ENCODE measurements at places on chromosomes 7 and 10.

- DNase-seq = no peak
Measured at GRCh38 chr7:156785998-156786543, 106.9 kb downstream of the LMBR1 start.

DNA sequence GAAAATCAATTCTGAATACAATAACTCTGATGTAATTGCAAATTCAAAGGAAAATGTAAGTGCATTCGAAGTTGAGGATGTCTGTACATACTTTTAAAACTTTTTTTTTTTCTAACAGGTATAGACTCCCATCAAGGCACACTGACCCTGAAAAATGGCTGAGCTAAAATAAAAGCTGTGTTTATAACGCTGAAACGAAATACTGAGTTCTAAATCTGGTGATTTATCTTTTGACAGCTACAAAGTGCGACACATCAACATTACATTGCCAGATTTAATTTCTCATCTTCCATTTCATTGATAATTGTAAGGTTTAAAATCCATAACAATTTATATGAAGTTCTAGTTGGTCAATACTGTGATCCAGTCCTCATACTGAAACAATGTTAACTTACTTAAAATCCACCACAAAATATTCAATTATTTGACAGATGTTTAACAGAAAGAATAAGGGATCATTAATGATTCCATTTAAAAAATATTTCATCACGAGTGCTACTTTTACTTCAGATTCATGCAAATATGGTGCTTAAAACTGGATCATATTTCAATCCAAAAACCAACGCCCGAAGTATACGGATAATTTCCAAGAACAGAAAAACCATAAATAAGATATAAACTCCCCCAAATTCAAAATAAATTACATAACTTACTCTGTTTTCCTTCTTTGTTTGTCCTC, 1.4 kb downstream of the RAB11FIP2 start:
- DNase-seq = no peak

- no peak for DNase-seq
Measured at GRCh38 chr10:127802531-127803095, 65.6 kb downstream of the FOXI2 start.

- no peak for DNase-seq
Measured at GRCh38 chr7:146116521-146117222, at the start of gene CNTNAP2. CNTNAP2 (plus strand) TSS chr7:146116801; CDS start chr7:146116877, 76 bp downstream.

DNA sequence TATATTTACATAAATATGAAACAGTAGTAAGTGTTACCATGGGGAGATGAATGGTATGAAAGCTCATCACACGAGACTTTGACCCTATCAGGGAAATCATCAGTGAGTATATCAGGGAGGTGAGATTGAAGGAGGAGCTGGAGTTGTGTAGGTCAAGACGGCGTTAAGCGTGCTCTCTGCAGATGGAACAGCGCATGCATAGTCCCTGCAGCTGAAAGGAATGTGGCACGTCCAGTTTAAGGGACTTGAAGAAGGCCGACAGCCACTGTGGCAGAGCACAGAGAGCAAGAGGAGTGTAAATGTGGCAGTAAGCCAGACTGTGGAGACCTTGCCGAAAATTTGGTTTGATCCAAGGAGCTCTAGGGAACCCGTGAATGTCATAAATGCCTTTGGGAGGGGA, 38.9 kb downstream of the POU6F2 start:
- DNase-seq = no peak

- peak; percentile 4 for DNase-seq
Measured at GRCh38 chr7:107924841-107925504, 34.0 kb downstream of the DLD start.

DNA sequence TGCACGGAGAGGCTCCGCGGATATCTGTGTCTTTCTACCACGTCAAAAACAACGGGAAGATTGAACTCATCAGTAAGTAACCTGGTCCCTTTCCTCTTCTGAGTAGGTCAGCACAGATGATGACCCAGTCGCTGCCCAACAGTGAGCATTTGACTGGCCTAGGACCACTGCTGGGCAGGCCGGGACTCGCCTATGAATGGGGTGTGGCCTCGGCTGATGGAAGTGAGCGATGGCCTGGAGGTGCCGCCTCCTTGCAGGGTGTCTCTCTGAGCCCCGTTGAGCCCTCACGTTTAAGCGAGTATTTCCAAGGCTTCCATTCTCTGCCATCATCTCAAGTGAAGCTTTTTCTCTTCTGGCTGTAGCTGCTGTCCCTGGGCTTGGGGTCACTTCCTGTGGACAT, 18.1 kb downstream of the EIF3B start:
- DNase-seq = no peak

- no peak for DNase-seq
Measured at GRCh38 chr10:10782603-10783002, 235.1 kb upstream of the CELF2 start.

- DNase-seq = no peak
Measured at GRCh38 chr7:128452552-128452951, 3.1 kb upstream of the HILPDA start.

- no peak for DNase-seq
Measured at GRCh38 chr7:38160003-38160571, 18.0 kb upstream of the STARD3NL start.

GRCh38 chr10:131166486-131166885, 145.0 kb downstream of the TCERG1L start:
- no peak for DNase-seq

- DNase-seq = no peak
Measured at GRCh38 chr7:38257350-38257677, 16.1 kb downstream of the TARP start.

GRCh38 chr10:97123765-97124164, 62.0 kb downstream of the SLIT1 start:
- DNase-seq = no peak

DNA sequence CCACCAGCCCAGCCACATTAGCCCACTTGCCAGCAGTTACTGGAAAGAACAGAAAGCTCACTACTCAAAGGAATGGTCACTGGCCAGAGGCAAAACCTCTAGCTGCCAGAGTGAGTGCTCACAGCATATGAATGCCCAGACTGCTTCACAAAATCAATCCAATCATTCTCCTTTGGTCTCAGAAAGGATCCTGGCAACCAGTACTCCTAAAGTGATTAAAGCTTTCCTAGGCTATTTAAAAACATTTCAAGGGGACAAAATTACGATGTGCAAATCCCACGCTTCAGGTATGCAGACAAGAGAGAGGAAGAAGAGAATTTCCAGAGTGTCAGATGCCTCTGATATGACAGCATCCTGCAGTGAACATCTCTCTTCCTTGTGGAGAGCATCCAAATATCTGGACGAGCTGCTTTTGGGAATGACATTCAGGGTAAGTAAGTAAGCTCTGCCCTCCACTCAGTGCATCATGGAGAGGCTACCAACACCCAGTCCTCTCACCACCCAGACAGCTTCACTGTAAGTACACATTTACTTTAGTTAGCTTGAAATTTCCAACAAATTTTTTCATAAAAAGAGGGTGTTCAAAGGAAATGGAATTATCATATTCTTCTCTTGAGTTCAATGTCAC, 25.1 kb downstream of the ICA1 start:
- no peak for DNase-seq

DNA sequence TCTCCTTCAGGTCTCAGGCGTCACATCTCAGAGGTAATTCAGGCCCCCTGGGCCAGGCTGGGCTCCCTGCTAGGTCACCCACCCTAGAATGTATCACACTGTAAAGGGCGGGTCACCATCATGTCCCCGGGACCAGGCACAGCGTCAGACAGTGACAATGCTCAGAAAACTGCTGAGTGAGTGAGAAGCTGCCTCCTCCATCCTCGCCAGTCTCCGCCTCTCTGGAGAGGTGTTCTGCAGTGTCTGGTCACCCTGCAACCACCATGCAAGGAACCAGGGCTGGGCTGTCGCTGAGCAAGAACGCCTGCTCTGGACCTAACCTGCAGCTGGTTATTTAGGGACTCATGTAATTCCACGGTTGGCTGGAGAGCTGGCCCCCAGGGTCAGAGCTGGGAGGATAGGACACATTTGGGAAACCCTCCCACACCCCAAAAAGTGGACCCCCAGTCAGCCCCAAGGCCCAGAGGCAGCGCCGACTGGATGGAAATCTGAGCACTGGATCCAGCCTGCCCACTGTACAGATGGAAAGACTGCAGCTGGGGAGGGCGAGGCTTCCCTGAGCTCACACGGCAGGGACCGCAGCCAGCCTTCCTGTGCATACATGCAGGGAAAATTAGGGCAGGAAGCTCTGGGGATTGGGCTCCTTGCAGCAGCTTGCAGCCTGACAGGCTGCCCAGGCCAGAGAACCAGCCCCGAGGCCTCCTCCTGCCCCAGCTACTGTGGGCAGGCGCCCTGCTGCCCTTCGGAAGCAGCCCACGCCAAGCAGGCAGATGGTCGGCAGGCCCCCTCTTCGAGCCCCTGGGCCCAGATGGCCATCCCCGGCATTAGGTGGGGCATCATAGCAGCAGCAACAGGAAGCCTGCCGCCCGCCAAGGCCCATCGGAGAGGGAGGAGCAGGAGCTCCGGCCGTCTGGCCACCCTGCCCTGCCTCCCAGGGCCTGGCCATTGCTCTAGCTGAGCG, 105.4 kb upstream of the ZMIZ1 start:
- no peak for DNase-seq

DNA sequence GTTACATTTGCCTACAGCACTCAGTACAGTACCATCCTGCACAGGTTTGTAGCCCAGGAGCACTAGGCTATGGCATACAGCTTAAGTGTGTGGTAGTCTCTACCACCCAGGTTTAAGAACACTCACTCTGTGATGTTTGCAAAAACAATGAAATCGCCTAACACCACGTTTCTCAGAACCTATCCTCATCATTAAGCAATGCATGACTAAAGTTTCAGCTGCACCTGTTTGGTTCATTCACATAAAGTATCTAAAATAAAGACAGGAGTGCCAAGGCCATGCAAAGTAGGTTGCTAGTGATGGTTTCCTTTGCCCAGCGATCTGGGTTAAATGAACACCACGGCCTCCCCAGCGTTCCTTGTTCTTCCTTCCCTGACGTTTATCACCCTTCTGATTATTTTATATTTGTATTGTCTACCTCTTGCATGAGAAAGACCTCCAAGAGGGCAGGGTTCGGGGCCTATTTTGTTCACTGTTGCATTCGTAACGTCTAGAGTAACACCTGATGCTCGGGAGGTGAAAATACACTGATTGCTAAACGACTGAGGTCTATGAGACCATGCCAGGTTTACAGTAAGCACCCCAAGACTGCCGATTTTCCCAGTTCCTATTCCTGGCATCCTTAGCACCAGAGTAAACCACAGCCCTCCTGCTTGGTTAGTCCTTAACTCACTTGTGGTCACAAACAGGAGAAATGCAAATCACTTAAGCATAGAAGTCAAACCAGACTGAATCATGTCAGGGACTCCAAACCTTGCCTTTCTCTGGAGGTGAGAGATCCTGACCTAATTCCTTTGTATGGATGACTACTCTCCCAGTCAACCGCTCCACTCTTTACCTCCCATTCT, 204.1 kb upstream of the NFE2L3 start:
- no peak for DNase-seq

DNA sequence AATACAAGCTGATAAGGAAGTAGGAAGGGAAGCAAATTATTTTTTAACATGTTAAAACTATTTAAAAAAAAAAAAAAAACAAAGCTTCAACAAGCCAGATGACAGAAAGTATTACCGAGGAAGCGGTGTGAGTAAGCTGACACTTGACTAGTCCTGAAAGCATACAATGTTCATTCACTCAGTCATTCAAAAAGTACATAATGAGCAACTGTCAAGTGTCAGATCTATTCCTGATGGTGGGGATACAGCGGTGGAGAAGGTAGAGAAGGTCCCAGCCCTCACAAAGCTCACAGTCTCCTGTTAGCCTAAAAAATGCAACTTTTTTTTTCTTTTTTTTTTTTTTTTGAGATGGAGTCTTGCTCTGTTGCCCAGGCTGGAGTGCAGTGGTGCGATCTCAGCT, 40.0 kb downstream of the RAPGEF5 start:
- DNase-seq = no peak

- no peak for DNase-seq
Measured at GRCh38 chr7:138126928-138127327, 50.7 kb downstream of the AKR1D1 start.

DNA sequence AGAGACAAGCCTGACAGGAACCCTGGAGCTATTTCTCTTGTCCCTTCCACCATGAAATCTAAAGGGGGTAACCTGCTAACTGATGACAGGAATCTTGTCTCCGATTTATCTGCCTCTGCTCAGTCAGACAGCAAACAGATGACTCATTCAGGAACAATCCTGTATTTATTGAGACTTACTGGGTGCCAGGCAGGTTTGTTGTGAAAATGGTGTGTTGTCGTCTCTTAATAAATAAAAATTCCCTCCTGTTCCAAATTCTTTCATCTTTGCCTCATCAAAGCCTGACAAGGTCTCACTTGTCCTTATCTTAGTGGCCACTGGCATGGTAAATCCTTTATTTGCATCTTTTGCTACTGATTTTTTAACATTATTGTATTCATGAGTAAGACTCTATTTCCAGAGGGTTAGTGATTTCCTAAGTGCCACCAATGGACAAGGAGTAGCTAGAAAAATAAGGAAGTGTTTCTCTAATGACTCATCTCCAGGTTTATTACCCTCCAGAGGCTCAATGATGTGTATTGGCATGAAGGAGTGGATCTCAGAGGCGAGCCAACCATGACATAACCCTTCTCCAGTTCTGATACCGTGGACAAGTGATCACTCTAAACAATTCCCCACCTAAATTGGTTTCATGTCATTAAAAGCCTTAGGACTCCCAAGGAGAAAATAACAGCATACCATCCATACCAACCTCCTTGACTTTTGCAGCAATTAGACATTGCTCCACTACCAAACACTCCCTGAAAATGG, 724.0 kb downstream of the GRID1 start:
- no peak for DNase-seq

DNA sequence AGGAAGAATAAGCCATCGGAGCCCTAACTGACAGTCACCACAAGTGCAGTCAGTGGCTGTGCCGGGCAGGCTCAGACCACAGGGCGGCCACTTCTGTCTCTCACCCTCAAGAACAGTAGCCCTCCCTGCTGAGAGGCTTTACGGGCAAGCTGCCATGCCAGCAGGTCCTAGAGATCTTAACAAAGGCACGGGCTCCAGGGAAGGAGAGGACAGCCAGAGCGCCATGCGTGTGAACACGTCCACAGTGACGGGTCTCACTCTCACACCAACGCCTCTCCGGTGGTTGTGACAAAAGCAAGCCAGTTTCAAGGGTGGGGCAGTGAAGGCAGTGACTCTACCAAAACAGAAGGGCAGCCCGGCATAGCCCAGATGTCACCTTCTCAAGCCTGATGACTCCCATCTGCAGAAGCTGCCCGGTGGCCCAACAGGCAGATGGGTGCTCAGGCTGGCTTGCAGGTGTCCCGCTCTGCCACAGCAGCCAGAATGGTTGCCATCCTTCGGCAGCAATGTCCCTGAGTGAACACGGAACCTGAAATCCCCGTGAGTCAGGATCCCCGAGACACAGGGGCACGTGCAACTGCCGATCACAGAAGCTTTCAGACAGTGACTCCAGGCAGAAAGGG, 102.0 kb downstream of the FAM53B start:
- DNase-seq = no peak

Measured in CD4-positive, alpha-beta T cell treated with Interleukin-2 at 100 ng/mL for 4 hours (primary cell).